ENCODE measurements at places on chromosomes 3 and 15. TPM values are rescaled to one million over a fixed set of nuclear protein-coding genes. Genes with fewer than 3 reads are reported as not detected.

GRCh38 chr15:40823572-40824343 lies 4.8 kb downstream of the PPP1R14D start:
- DNase-seq, result peak; percentile 96

GRCh38 chr3:194536871-194537637 lies 50.3 kb upstream of the ATP13A3 start:
- DNase-seq, result peak; percentile 91

OXTR gene
- total RNA-seq, result 21.5 TPM

- no peak for DNase-seq
These were observed 5.7 kb downstream of the PCCB start for GRCh38 chr3:136255672-136256406.

- no peak for DNase-seq
These were observed 310.8 kb downstream of the SHQ1 start for GRCh38 chr3:72537448-72537847.

DNA sequence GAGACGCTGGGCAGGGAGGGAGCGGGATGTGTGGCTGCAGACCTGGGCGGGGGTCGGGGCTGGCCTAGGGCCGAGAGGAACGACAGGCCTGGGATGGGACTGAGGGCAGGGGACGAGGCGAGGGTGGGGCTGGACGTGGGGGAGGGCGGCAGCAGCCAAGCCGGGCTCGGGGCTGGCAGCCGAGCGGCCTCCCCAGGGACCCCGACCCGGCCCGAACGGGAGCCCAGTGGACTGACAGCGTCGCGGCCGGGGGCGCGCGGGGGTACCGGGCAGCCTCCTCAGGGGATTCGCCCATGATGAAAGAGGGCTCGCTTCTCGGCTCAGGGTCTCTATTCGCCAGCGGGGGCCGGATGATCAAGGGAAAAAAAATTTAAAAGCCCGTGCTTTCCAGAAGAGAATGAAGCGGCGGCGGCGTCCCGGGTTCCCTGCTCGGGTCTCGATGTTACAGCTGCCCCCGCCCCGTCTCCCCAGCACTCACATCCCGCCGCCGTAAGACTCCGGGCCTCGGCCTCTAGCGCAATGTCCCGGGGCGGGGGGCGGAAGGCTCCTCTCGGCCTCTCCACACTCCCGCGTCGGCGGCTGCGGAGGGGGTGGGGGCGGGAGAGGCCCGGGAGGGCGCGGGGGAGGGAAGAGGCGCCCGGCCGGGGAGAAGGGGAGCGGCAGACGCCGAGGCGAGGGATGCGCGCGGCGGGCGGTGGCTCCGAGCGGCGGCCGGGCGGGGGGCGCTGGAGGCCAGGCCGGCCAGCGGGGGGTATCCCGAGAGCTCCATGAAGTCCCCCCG lies 4.3 kb downstream of the PTH1R start:
- no peak for DNase-seq

- DNase-seq, result no peak
These were observed 20.0 kb upstream of the OSBPL11 start for GRCh38 chr3:125615256-125615655.

GRCh38 chr3:17090280-17090983 lies 205.7 kb downstream of the PLCL2 start:
- DNase-seq, result no peak

DNA sequence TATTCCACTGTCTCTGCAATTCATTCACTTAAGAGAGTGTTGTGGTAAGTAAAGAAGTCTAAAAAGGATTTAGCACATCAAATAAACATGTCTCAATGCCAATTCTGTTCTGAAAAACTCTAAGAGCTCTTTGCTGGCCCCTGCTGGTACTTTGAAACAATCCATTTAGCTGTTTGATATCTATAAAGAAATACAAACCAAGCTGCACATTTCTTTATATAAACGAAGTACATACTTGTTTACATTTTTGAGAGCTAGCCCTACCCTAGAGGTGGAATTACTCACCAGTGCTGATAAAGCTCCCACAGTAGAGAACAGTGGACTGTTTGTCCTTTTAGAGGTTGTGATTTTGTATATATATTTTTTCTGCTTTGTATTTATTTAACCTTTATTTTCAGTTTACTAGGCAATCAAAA lies 75.5 kb downstream of the NEDD4 start:
- DNase-seq, result peak; percentile 89

DNA sequence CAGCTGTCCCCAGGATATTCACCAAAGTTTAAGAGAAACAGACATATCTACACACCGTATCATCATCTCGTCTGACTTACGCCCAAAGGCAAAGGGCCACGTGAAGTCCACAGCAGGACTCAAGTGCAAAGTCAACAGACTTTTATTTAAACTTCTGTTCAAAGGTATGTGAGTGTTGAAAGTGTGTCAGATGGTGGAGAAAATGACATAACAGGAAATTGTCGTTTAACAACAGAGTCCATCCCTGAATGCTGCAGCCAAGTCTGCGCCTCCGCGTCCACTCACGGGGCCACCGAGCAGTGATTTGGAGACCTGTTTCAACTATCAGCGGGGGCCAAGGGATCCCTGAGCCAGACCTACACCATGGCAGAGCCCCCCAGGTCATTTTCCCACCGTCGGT lies 165.6 kb downstream of the XXYLT1 start:
- peak; percentile 86 for DNase-seq

- no peak for DNase-seq
These were observed 33.5 kb upstream of the PTPN23 start for GRCh38 chr3:47347217-47347801.

ACTRT3 gene
- total RNA-seq, result 4.1 TPM

Measured in PC-3 (cell line).